ENCODE measurements at places on chromosomes 4 and X.
A peak's percentile ranks its signal among the peaks of the same experiment; 100 is the strongest.

GRCh38 chr4:8534129-8534528, 46.1 kb upstream of the GPR78 start:
- DNase-seq, result no peak

DNA sequence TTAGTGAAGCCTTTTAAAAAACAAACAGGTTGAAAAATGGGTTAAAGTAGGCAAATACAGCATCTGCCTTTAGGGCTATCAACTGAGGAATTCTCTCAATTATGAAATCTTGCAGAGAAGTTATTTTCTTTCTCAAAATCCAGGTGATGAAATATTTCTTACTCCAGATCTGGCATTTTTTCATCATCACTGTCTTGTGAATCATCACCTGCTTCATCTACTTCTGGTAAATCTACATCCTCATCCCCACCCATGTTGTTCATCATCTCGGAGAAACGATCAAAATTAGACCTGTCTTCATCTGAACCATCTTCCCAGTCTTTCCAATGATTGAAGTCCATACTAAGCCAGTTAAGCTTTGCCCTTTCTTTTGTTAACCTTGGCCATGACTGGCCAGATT, 33.3 kb upstream of the HPF1 start:
- no peak for DNase-seq

DNA sequence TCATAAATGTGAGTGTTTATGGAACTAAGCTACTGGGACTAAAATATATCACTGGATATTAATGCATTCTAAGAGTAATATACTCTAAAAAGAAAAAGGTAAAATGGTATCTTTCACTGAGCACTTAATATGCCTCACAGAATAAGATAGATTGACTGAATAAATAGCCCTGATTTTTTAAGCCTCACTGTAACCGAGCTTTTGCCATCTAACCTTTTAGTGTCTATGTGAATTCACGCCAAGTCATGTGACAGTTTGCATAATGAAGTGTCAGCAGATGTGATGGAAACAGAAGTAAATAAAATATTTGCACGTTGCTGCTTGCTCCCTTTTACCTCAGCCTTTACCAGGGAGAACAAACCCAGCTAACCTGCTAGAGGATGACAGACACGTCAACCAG, 119.7 kb upstream of the NWD2 start:
- DNase-seq, result no peak

DNA sequence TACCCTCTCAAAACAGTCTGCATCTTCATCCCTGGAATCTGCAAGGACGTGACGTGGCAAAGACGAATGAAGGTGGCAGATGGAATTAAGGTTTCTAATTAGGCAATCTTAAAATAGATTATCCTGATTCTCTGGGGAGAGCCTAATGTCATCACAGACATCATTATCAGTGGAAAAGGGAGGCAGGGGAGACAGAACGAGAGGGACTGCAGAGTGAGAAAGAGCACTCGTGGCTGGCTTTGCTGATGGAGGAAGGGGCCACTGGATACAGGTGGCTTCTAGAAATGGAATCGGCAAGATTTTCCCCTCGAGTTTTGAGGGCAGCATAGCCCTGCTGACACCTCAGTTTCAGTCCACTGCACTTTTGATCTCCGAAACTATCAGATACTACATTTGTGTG, 110.6 kb downstream of the ASMT start:
- peak; percentile 76 for DNase-seq

DNA sequence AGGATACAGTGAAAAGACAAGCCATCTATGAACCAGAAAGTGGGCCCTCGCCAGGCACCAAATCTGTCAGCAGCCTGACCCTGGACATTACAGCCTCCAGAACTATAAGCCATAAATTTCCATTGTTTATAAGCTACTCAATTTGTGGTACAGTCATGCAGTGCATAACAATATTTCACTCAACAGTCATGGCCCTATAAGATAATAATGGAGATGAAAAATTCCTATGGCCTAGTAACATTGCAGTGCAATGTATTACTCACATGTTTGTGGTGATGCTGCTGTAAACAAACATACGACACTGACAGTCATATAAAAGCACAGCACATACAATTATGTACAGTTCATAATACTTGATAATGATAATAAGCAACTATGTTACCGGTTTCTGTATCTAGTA, 17.1 kb upstream of the TLR1 start:
- DNase-seq, result no peak

- DNase-seq, result peak; percentile 46
Observed at GRCh38 chr4:1055721-1056590, 44.5 kb downstream of the FGFRL1 start.

DNA sequence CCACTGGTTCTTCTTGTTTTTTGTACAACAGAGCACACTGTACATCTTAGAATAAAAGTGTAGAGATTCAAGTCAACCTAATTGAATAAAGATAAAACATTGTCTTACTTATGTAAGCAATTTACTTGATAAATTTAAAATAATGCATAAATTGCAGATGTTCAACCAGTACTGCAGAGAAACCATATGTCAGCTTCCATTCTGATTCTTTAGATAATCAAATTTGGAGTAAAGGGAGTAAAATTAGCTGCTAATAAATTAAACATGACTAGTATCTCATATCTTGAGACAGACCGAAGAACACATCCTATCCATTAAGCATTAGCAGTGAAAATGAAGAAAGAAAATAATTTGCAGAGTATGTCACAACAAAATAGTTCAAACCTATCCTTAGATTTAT, 261.2 kb downstream of the GASK1B start:
- DNase-seq, result no peak

DNA sequence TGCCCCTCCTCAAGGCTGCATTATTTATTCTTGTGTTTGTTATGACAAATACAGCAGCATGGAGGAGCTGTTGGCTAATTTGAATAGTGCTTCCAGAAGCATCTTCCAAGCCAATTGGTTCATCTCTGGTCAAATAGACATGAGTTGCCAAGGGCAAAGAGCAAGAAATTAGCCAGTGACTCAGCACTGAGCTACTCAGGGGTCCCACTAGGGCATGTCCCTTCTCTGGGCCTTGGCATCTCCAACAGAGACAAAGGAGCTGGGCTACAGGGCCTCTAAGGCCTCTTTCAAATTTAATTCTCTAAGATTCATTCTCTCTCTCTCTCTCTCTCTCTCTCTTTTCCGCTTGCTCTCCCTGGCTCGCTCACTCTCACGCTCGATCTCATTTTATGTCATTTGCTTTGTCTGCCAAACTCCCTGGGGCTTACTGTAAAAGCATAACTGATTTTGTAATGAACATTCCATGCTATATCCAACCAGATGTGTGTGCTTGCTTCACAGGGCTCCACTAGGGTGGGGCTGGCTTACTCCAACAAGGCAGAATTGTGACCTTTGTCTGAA, 86.7 kb upstream of the MAGEA4 start:
- DNase-seq, result no peak

DNA sequence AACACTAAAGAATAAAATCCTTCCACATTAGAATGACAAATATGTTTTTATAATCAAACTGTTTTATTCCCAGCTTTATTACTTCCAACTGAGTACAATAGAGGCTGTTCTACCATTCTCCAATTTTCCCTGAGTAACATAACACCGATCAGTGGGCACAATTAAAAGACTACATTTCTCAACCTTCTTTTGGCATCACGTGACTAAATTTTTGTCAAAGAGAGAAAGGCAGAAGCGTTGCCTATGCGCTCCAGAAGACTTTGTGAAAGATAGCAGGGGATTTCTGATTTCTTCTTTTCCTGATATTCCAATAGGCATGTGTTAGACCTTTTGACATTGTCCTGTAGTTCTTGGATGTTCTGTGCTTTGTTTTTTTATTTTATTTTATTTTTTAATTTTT, 1705.6 kb upstream of the PCDH7 start:
- DNase-seq, result no peak

DNA sequence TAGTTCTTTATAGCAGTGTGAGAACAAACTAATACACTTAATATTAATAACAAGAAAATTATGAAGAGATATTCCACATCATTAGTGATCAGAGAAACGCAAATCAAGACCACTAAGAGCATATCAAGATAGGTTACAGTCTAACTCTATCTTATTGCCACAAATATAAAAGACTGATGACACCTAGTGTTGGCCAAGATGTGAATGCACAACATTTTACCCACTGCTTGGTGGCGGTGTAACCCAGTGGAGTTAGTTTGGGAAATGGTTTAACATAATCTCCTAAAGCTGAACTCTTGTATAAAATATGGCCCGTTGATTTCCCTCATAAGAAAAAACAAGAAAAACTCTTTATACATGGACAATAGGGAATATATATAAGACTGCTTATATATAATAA, 92.4 kb downstream of the SLITRK2 start:
- DNase-seq, result peak; percentile 0

GRCh38 chr4:123836851-123837595, 440.4 kb downstream of the SPRY1 start:
- DNase-seq, result no peak

DNA sequence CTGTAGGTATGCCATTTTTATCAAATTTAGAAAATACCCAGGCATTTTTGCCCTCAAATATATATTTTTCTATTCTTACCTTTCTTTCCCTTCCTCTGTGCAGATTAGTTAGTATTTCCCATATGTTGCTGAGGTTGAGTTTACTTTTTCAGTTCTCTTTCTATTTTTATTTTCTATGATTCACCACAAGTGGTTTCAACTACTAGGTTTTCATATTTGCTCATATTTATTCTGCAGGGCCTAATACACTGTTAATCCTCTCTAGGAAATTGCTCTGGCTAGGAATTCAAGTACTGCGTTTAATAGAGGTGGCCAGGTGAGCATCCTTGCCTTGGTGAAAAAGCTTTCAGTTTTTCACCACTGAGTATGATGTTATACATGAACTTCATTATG, 1535.3 kb upstream of the PCDH10 start:
- no peak for DNase-seq

DNA sequence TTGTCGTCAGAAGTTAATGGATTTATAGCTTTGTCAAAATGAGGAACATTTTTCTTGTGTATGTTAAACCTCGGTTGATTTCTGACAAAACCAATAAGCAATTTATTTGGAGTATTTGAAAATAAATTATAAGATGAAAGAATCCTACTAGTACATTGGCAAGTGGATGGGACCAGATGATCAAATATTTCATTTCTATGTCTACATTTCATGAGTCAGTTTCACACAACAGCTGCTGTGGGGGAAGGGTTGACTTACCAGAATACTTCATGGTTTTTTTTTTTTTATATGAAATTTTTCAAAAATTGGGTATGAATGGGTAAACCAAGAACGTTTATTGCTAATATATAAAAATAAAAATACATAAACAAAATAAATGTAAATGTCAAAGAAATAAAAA, 39.4 kb downstream of the RAPGEF2 start:
- no peak for DNase-seq

- DNase-seq, result peak; percentile 75
Observed at GRCh38 chr4:74038425-74039314, at the start of gene CXCL3. Gene CXCL3, minus strand, starts transcription at chr4:74038689. Its CDS starts 78 bp downstream, at chr4:74038611.

DNA sequence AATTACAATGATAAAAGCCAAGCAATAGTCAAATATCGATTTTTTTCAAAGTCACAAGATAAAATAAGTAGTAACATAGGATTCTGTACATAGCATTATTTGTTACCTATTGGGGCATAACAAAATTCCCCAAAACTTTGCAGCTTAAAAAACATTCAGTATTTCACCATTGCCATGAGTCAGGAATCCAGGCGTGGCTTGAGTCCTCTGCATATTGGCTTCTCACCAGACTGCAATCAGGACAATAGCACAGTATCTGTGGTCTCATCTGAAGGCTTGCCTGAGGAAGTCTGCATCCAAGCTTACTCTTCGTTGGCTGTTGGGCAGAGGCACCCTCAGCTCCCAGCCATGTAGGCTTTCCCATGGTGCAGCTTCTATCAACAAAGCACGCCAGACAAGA, 6.2 kb upstream of the CTBP1 start:
- no peak for DNase-seq

- DNase-seq, result no peak
Observed at GRCh38 chr4:1060621-1061020, 49.2 kb downstream of the FGFRL1 start.

- no peak for DNase-seq
Observed at GRCh38 chr4:36609661-36610060, 328.2 kb downstream of the DTHD1 start.

DNA sequence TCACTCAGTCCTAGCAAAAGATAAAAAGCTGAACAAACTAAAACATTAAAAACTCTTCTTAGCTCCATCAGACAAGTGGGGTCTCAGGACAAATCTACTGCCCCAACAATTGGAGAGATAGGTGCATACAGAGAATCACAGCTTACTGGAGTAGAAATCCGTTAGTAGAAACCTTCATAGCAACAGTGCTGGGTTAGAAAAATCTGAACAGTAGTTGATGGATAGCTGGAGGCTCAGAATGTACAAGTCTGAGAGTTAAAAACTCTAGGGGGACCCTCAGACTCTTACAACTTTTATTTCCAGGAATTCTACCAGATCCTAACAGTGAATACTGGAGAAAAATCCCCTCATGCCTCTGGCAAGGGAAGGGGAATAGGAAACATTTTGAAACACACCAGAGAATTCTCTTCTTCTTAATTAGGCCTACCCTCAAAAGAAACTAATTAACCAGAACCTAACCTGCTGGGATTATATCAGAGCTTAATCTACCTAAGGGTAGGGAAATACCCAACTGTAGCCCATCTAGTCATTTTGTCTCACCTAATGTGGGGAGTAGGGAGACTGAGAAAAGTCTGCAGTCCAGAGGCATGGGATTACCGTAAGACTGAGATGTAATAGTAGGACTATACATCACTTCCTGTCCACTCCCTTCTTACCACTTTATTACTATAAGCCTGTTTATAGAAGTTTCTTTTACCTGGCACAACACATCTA, 165.0 kb upstream of the CTSO start:
- no peak for DNase-seq

DNA sequence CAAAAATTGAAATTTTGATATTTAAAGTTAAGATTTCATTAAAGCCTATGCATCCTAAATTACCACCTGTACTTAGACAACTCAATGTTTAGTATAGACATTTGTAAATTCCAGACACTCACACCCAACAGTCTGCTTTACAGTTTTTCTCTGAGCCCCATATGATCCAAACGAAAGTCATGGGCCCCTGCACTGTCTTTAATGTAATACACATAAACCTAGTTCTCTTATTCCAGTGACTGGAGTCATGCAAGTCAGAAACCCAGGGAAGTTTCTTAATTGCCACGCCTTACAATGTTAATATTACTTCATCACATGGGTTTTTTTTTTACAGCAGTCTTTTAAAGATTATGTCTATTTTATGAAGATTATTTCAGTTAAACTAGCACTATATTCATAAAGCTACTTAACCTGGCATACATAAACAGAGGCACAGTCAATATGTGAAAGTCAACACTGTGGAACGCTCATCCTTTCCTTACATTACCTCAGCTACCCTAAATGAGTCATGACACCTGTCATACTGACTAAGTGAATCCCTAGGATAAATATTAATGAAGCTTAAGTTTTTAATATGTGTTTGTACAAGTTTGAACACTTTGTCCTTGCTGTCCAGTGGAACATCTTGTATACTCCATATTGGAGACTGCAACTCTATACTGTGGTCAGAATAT, 67.7 kb upstream of the H2AZ1 start:
- DNase-seq, result no peak

DNA sequence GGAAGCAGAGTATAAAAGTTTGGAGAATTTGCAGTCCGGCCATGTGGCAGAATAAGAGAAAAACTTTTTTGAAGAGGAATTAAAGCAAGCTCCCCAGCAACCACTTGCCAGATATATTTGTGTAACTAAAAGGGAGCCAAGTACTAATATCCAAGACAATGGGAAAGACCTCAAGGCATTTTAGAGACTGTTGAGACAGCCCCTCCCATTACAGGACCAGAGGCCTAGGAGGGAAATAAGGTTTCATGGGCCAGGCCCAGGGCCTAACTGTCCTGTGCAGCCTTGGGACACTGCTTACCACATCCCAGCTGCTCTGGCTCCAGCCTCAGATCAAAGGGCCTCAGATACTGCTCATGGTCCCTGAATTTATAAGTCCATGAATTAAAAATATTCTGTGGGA, 659.4 kb downstream of the PCDH19 start:
- DNase-seq, result no peak

All from NCI-H82 (cell line).